GM23338 (cell line): ENCODE measurements at places on chromosomes 3 and 15. TPM values are rescaled to one million over a fixed set of nuclear protein-coding genes. Genes with fewer than 3 reads are reported as not detected.

CSPG4 gene
- total RNA-seq, result 3.6 and 4.0 TPM in 2 replicates

SPTBN5 gene
- 1.0 and 1.1 TPM in 2 replicates for total RNA-seq

CHRFAM7A gene
- 2.5 and 2.9 TPM in 2 replicates for total RNA-seq

TMEM115 gene
- total RNA-seq, result 41.9 and 49.2 TPM in 2 replicates

HRG gene
- not detected in 2 replicates for total RNA-seq

SLC24A5 gene
- not detected in 2 replicates for total RNA-seq

NR1I2 gene
- total RNA-seq, result 3.9 and 4.4 TPM in 2 replicates

ROBO2 gene
- total RNA-seq, result 4.3 and 7.8 TPM in 2 replicates

UBR1 gene
- 16.2 and 19.6 TPM in 2 replicates for total RNA-seq

C3orf22 gene
- not detected in 2 replicates for total RNA-seq

- DNase-seq, result peak; percentile 59
Measured at GRCh38 chr3:155325263-155325835, 31.9 kb upstream of the STRIT1 start.

- DNase-seq, result no peak
Measured at GRCh38 chr3:177968891-177969290, 567.3 kb upstream of the KCNMB2 start.

GRCh38 chr15:70067011-70067410 is 30.7 kb downstream of the TLE3 start:
- no peak for DNase-seq

DNA sequence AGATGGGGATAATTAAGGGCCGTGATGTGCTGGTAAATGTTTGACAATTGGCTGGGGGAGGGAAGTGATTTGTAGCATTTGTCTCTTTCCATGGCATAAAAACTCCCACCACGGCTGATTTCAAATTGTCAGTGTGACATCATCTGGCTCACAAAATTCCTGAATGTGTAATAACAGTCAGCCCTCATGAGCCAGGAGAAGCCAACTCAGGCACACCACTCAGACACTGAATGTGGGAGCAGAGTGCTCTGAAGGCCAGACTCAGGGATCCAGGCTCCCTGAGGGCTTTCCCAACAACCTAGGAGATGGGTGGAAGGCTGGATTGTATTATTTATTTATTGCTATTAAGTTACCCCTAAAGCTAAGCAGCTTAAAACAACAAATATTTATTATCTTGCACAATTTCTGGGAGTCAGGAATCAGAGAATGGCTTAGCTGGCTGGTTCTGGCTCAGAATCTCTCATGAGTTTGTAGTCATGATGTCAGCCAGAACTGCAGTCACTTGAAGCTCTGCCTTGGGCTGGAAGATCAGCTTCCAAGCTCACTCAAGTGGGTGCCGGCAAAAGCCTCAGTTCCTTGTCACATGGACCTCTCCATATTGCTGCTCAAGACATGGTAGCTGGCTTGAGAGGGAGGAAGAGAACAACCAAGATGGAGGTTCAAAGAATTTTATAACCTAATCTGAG is 6.5 kb upstream of the CPEB1 start:
- no peak for DNase-seq

DNA sequence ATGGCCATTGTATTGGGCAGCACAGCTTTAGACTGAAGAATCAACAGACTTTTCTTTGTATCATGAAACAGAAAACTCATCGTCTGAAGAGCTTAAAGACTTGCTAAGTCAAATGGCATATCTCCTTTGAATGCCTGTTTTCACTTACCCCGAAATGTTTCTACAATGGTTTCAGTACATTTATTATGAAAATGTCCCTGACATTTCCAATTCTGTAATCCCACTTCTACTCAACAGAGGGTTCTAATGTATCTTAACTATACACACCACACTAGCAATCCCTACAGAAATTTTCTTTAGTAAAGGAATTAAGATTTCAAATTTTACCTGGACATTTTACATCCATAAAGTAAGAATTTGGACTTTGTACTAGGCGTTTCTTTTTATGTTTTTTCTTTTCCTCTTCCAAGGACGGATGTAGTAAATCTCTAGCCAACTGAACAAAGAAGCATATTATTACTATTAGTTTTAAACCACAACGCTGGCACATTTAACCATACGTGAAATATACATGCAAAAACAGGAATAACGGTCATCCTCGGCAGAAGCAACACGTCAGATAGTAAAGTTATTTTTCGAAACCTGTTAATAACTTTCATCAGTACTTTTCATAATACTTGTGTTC is 1.1 kb downstream of the RPS27L start:
- DNase-seq, result no peak

DNA sequence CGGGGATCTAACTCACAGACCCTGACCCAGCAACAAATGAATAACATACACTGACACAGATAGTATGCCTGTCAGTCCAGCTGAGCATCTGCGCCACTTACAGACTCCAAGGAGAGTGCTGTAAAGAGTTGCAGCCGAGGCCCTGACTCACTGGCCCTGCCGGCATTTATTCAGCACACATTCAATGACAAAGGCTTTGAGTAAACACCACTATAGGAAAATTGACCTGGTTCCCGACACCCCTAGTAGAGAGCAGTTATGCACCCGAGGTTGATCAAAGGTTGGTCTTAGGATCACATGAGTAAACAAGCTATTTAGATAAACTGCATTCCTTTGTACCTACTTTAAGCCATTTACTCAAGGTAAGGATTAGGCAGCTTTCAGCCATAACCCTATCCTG is 22.7 kb downstream of the LARS2 start:
- no peak for DNase-seq

DNA sequence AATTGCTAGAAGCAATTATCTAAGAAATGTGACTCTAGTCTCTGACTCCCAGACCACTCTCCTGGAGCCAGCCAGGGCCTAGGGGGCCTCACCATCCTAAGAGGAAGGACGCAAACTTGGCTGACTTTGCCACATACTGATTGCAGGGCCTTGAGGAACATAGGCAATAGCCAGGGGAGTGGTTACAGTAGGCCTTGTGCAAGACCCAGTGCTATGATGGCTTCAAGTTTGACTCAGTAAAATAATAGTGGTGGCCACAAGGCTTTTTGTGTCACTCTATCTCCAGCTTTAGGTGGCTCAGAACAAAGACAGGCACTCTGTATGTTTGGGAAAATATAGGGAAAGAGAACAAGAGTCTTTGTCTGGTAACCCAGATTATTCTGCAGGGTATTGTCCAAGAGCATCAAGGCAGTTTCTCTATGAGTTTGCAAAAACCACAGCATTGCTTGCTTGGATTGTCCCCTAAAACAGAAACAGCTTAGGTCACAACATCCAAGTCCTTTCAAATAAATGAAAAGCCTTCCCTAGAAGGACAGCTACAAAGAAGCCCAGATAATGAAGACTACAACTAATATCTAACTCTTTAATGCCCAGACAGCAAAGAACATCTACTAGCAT is 631.5 kb downstream of the PYDC2 start:
- no peak for DNase-seq

GRCh38 chr3:172219750-172220149 is 180.4 kb downstream of the FNDC3B start:
- no peak for DNase-seq

DNA sequence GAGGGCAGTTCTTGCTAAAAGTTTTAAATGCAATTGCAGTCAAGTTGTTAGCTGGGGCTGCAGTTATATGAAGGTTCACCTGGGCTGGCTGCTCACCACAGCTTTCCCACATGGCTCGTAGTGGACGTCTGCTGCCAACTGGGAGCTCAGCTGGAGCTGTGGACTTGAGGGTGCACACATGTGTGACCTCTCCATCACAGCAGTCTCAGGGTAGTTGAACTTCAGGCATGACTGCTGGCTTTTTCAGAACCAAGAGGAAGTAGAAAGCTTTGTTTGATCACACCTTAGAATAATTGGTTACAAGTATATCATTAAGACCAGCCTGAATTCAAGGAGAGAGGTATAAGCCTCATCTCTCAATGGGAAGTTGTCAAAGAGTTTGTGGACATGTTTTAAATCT is 74.1 kb downstream of the CHL1 start:
- no peak for DNase-seq

DNA sequence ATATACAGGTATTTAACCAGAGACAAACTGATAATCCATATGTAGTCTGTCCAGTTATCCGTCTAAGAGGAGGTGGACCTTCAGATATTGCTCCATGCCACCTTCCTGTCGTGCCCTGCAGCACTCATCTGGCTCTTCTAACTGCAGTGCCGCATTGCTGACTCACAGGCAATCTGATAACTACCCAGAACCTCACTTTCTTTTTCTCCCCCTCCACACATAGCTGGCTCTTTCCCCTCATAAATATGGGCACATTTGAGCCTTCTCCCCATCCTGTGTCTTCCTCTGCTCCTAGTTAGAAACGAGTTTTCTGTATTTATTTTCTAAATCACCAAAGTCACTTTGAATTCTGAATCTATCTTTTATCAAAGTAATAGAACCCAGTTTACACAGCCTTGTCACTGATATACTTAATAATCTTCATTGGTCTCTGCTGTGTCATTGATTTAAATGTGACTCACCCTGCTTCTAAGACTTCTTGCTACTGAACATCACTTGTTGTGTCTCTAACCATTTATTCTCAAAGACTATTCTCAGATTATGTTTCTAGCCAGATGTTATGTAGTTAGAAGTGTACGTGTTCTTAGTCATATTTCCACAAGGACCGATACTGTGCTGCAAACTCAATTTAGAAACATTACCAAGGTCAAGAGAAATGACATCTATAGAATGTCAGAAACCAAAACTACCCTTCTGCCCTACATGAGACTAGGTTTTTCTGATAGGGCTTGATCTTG is 17.4 kb upstream of the KCNMB2 start:
- no peak for DNase-seq

GRCh38 chr15:89132611-89133507 is 44.6 kb downstream of the ABHD2 start:
- DNase-seq, result no peak

GRCh38 chr3:129888771-129889170 is 4.7 kb downstream of the TMCC1 start:
- no peak for DNase-seq
